ENCODE measurements at places on chromosomes 13 and 19. TPM values are rescaled to one million over a fixed set of nuclear protein-coding genes. Genes with fewer than 3 reads are reported as not detected.

Gene ZNF836
- 27.8 TPM for total RNA-seq

Gene CCNA1
- not detected for total RNA-seq

Gene RASIP1
- total RNA-seq, result 10.8 TPM

Gene DIAPH3
- total RNA-seq, result 23.4 TPM

Gene TEX29
- total RNA-seq, result not detected

Gene CFAP97D2
- not detected for total RNA-seq

Gene KLK3
- total RNA-seq, result not detected

Gene GRIK5
- 2.5 TPM for total RNA-seq

Gene CGB8
- not detected for total RNA-seq

Gene ZNF667
- total RNA-seq, result 14.6 TPM

Gene ZNF567
- 22.9 TPM for total RNA-seq

Gene SH2D3A
- total RNA-seq, result 11.4 TPM

Gene SIGLEC5
- 0.32 TPM for total RNA-seq

Gene FARP1
- 81.7 TPM for total RNA-seq

Gene DCT
- total RNA-seq, result 0.21 TPM

Gene EDNRB
- total RNA-seq, result 110 TPM

Gene KCNN1
- total RNA-seq, result 0.79 TPM

Gene LYL1
- 4.8 TPM for total RNA-seq

Gene CEACAM4
- not detected for total RNA-seq

Gene KLK14
- total RNA-seq, result not detected

Gene CAB39L
- 38.7 TPM for total RNA-seq
